Left lung (tissue), 14 donors: ENCODE measurements at places on chromosomes 1 and 21. TPM values are rescaled to one million over a fixed set of nuclear protein-coding genes. Genes with fewer than 3 reads are reported as not detected.
A peak's percentile ranks its signal among the peaks of the same experiment; 100 is the strongest.

DNA sequence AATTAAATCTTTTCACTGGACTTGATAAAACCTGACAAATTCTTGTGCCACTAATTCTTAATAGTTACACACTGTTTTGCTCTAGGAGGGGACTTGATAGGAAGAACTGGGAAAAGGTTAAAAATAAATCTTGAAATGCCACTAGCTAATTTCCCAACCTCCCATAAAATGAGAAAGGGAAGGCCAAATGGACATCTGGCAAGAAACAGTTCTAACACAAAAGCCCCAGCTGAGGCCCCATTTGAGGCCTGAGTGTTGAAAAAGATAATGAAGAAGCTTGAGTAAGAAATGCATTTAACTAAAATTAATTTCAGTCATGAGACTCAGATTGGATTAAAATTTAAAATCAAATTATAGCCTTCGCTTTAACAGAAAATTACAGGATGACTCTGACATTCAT lies 11.2 kb upstream of the RAP1GAP start:
- DNase-seq, result no peak

XCL2 gene
- polyA plus RNA-seq, result 1.3 TPM

GRCh38 chr1:95561346-95561745 lies 327.3 kb downstream of the RWDD3 start:
- peak; percentile 4 for DNase-seq

PSEN2 gene
- polyA plus RNA-seq, result 10.0 TPM

DNA sequence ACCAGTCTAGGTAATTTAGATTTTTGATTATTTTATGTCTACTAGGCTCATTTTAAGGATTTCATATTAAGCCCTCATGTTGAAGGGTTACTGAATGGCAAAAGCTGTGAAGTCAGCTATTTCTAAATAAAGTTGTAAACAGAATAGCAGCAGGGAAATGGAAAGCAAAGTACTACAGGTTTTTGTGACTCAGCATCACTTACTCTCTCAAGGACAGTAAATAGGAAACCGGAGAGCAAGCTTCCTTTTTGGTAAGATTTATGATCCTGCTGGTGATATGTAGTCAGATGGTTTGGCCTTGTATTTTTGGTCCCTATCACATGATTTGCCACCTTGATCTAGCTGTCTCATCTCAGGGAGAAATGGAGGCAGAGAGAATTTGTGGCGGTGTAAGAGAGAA lies 226.0 kb downstream of the RPS6KC1 start:
- DNase-seq, result no peak
